Activated CD8-positive, alpha-beta memory T cell treated with anti-CD3 and anti-CD28 coated beads, Interleukin-2, amount 10 ng/mL, durations not matched to agents 7 days and 5 days (primary cell): ENCODE measurements at places on chromosomes 7 and 10.

DNA sequence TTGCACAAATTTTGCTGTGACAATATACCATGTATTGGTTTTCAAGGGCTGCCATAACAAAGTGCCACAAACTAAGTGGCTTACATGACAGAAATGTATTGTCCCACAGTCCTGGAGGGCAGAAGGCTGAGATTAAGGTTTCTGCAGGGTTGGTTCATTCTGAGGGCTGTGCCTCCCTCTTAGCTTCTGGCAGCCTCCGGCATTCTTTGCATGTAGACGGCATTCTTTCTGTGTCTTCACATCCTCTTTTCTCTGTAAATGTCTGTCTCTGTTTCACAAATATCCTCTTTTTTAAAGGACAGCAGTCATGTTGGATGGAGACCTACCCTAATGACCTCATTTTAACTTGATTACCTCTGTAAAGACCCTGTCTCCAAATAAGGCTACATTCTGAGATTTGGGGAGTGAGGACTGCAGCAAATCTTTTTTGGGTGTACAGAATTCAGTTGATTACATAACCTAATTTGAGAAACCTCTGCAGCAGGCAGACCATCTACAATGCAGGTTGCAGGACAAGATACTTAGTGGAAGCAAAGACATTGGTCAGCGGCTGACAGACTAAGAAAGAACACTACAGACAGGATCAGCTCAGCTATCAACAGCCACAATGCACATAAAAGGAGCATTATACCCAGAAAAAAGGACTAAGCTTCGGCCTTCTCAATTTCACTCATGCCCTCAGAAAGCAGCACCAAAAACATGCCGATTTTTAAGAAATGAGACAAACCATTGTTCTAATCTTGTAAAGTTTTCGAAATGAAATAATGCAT lies 84.6 kb upstream of the FAM3C start:
- no peaks in the 10 kb centered on the region for H3K27me3 ChIP-seq
- H3K36me3 ChIP-seq = peaks cover 2% of the 10 kb centered on the region
- H3K27ac ChIP-seq = no peak overlapping the region
- no peak overlapping the region for H3K4me3 ChIP-seq

GRCh38 chr7:117386110-117386706 lies 41.1 kb downstream of the ASZ1 start:
- no peaks in the 10 kb centered on the region for H3K27me3 ChIP-seq
- H3K4me1 ChIP-seq = no peaks in the 10 kb centered on the region
- H3K36me3 ChIP-seq = no peaks in the 10 kb centered on the region

GRCh38 chr7:155355745-155356144 lies 58.1 kb downstream of the INSIG1 start:
- H3K4me1 ChIP-seq = no peaks in the 10 kb centered on the region
- H3K4me3 ChIP-seq = no peak overlapping the region

- no peak overlapping the region for H3K27ac ChIP-seq
- H3K36me3 ChIP-seq = no peaks in the 10 kb centered on the region
- DNase-seq = no peak
- peak overlapping the region; percentile 60 for H3K4me3 ChIP-seq
These were observed 700 bp downstream of the GSAP start for GRCh38 chr7:77415476-77415822.
